ENCODE measurements at places on chromosomes 16 and 17. TPM values are rescaled to one million over a fixed set of nuclear protein-coding genes. Genes with fewer than 3 reads are reported as not detected.

DNA sequence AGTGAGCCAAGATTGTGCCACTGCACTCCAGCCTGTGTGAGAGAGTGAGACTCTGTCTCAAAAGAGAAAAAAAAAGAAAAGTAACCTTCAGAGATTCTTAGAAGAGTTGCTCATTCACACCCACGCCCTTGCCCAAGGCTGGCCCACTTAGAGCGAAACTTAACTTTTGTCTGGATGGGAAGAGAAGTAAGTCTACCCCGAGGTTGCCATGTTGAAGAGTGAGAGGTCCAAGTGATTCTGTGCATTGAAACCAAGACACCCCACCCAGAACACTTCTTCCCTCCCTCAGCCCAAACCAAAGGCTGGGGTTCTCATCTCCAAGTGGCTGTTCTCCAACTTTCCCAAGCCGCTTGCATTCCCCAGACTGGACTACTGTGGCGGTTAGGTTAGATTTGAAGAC lies 2.4 kb upstream of the CISD3 start:
- H3K4me3 ChIP-seq, result no peak overlapping the region
- H3K27me3 ChIP-seq, result no peaks in the 10 kb centered on the region
- H3K36me3 ChIP-seq, result peaks cover 18% of the 10 kb centered on the region
- no peak overlapping the region for H3K27ac ChIP-seq
- H3K4me1 ChIP-seq, result peaks cover 33% of the 10 kb centered on the region

DNA sequence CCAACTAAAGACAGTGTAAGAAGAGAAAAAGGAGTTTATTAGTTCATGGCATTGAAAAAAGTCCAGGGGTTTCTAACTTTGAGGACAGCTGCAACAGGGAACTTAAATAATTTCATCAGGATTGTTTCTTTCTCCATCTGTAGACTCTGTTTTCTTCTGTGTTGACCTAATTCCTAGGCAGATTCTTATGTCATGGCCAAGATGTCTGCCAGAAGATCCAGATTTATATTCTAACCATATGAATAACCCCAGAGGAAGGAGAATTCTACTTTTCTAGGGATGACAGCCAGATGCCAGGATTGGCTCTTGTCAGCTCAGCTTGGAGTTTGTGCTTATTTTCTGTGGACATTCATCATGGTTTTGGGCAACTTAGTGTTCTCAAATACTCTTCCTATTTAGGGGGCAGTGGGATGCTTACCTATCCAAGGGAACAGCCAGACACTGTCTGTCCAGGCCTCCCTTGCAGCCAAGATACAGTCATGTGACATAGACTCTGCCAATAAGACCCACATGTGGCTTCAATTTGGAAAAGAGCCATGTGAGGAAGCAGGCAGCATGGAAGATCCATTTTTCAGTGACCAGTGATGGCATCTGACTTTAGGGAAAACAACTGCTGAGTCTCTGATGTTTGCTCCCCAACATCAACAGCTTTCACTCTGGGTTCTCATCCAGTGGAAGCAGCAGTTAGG lies 18.2 kb downstream of the PCTP start:
- no peak overlapping the region for H3K27ac ChIP-seq
- H3K4me3 ChIP-seq, result no peak overlapping the region
- H3K36me3 ChIP-seq, result peaks cover 19% of the 10 kb centered on the region
- no peak for DNase-seq
- no peaks in the 10 kb centered on the region for H3K4me1 ChIP-seq
- no peaks in the 10 kb centered on the region for H3K27me3 ChIP-seq

DNA sequence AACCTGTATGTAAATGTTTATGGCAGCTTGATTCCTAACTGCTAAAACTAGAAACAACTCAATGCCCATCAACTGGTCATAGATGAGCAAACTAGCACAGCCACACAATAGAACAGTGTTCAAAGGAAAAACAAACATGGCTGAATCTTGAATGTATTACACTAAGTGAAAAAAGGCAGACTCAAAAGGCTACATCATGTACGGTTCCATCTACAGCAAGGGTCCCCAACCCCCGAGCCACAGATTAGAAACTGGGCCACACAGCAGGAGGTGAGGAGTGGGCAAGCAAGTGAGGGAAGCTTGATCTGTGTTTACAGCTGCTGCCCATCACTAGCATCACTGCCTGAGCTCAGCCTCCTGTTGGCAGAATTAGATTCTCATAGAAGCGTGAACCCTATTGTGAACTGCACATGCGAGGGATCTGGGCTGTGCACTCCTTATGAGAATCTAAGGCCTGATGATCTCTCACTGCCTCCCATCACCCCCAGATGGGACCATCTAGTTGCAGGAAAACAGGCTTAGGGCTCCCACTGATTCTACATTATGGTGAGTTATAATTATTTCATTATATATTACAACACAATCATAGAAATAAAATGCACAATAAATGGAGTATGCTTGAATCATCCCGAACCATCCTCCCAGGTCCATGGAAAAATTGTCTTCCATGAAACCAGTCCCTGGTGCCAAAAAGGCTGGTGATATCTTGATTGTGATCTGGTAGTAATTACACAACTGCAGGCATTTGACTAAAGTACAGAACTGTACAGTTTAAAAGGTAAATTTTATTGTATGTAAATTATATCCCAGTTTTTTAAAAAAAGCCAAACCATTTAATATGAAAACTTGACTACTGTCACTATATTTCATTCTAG lies 7.7 kb downstream of the CEP20 start:
- peaks cover 17% of the 10 kb centered on the region for H3K36me3 ChIP-seq
- no peak overlapping the region for H3K27ac ChIP-seq
- no peak for DNase-seq
- no peaks in the 10 kb centered on the region for H3K27me3 ChIP-seq
- H3K4me1 ChIP-seq, result peaks cover 8% of the 10 kb centered on the region

DNA sequence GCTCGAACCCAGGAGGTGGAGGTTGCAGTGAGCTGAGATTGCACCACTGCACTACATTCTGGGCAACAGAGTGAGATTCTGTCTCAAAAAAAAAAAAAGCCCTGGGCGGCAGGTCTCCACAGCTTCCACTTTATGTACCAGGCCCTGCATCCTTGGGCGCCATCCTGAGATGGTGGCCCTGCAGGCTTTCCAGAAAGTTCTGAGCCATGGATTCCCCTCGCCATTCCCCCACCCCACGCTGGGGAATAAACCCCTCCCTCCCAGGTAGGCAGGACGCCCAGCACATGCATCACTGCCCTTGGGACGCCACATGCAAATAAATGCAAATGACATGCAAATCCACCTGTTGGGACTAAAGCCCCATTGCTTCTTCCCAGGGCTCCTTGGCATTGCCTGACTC lies 13.8 kb upstream of the ZNF469 start:
- H3K36me3 ChIP-seq, result no peaks in the 10 kb centered on the region
- H3K27ac ChIP-seq, result no peak overlapping the region
- no peaks in the 10 kb centered on the region for H3K4me1 ChIP-seq
- no peak overlapping the region for H3K4me3 ChIP-seq
- no peak for DNase-seq

DNA sequence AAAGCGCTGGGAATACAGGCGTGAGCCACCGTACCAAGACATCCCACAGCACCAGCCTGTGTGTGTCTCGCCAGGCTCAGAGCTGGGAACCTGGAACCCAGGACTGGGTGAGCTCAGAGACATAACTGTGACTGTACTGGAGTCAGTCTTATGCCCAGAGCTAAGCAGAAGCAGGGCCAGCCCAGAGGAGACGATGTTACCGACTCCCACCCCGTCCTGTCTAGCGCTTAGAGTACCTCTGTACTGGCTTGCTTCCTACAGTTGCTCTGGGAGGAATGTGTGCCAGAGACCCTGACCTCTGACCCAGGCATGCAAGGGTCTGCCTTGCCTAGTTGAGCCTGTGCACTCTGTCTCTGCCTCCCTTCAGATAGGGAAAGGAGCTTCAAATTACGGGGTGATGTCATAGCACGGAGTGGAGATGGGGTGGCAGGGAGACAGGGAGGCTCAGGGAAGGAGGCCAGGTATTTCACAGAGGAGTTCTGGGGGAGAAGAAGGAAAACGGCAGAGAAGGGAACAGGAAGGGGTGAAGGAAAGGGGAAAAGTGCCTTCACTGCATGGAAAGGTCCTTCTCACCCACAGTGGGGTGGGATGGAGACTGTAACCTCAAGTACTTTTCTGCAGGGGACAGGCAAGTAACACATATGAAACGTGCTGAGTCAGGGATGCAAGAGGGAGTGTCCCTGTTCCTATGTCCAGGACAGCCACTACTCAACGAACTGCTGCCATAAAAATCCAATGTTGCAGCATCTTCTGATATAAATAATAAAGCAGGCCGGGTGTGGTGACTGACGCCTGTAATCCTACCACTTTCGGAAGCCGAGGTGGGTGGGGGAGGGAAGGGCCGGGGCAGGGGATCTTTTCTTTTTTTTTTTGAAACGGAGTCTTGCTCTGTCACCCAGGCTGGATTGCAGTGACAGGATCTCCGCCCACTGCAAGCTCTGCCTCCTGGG lies 5.8 kb upstream of the ARMC5 start:
- no peak for DNase-seq
- H3K27ac ChIP-seq, result peak overlapping the region; percentile 79
- H3K27me3 ChIP-seq, result no peaks in the 10 kb centered on the region
- H3K4me3 ChIP-seq, result peak overlapping the region; percentile 40
- H3K36me3 ChIP-seq, result no peaks in the 10 kb centered on the region
- peaks cover 69% of the 10 kb centered on the region for H3K4me1 ChIP-seq

DNA sequence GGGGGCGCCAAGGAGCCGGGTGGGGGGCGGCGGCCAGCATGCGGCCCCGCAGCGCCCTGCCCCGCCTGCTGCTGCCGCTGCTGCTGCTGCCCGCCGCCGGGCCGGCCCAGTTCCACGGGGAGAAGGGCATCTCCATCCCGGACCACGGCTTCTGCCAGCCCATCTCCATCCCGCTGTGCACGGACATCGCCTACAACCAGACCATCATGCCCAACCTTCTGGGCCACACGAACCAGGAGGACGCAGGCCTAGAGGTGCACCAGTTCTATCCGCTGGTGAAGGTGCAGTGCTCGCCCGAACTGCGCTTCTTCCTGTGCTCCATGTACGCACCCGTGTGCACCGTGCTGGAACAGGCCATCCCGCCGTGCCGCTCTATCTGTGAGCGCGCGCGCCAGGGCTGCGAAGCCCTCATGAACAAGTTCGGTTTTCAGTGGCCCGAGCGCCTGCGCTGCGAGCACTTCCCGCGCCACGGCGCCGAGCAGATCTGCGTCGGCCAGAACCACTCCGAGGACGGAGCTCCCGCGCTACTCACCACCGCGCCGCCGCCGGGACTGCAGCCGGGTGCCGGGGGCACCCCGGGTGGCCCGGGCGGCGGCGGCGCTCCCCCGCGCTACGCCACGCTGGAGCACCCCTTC lies 484 bp downstream of the FZD2 start:
- H3K27me3 ChIP-seq, result no peaks in the 10 kb centered on the region
- DNase-seq, result no peak
- no peaks in the 10 kb centered on the region for H3K36me3 ChIP-seq

ALOX12B gene
- not detected for total RNA-seq

DHRS7C gene
- total RNA-seq, result not detected

GALR2 gene
- 1.4 TPM for total RNA-seq

DNA sequence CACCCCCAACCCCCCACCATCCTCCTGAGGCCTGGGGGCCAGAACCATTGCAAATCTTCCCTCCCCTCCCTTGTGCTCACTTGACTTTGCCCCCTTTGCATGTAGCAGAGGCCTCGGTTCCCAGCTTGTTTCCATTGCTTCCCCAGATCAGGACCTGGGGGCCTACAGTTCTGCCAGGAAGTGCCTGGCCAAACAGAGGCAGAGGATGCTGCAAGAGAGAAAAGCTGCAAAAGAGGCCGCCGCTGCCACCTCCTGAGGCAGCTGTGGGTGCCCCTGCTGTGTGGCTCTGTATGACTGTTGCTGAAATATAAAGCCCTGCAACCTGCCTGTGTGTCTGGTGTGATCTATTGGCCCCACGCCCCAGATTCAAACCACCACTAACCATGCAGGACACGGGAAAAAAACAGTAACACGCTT lies 2.3 kb downstream of the NDUFB10 start:
- peaks cover 27% of the 10 kb centered on the region for H3K4me1 ChIP-seq
- H3K27me3 ChIP-seq, result no peaks in the 10 kb centered on the region
- no peak overlapping the region for H3K27ac ChIP-seq
- H3K4me3 ChIP-seq, result no peak overlapping the region

DNA sequence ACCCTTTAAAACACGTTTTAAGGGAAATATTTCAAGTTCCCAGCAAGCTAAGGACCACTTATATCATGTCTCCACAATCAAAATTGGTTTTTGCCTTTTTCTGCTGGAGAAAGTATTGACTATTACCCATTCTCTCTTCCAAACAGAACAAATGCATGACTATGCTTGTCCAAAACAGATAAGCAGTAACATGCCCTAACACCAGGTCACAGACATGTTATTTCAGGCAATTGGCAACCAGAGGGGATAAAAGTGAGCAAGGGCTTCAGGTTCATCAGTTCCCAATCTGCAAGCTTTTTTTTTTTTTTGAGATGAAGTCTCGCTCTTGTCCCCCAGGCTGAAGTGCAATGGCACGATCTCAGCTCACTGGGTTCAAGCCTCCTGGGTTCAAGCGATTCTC lies 15.0 kb downstream of the SKA2 start:
- H3K27ac ChIP-seq, result no peak overlapping the region
- H3K36me3 ChIP-seq, result no peaks in the 10 kb centered on the region
- no peaks in the 10 kb centered on the region for H3K27me3 ChIP-seq
- no peak overlapping the region for H3K4me3 ChIP-seq
- no peaks in the 10 kb centered on the region for H3K4me1 ChIP-seq

DNA sequence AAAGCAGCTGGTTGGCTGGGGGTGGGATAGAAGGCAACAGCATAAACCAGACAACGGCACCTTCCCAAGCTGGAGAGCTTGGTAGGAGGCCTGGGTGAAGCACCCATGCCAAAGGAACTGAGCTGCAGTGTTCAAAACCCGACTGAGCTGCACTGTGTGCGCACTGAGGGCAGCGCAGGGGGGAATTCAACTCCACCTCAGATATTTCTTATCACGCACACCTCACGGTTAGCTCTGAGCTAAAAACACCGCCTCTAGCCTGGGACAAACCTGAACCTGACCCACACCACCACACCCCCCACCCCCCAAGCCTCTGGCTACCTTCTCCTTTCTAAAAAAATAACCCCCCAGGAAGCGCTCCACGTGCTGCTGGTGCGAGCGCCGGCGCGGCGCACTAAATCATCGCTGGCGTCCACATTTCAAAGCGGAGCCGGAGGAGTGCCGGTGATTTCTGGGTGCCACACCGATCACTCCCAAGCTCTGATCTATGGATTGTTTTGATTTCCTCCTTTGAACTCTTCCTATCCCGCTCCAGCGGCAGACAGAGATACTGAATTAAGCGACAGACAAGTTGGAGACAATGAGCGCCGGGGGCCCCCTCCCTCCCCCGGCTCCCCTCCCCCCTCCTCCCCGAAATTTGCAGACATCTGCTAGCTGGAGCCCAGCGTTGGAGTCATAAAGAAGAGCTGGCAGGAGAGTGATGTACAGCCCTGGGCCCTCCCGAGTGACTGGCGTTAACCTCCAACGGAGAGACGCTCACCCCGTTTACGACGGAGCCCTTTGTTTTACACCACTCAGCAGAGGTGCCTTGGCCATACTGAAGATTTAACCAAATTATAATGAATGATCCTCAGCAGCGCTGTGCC lies 85.0 kb downstream of the NOG start:
- H3K27ac ChIP-seq, result no peak overlapping the region
- H3K36me3 ChIP-seq, result no peaks in the 10 kb centered on the region
- peak overlapping the region; percentile 46 for H3K4me3 ChIP-seq
- H3K27me3 ChIP-seq, result no peaks in the 10 kb centered on the region

RAPGEFL1 gene
- total RNA-seq, result 21.7 TPM

Measured in thoracic aorta (tissue), 2 donors.